Effector CD8-positive, alpha-beta T cell (primary cell): ENCODE measurements at places on chromosomes 6 and 20.

GRCh38 chr20:891058-891705 is 25.0 kb downstream of the ANGPT4 start:
- no peak for DNase-seq

- DNase-seq: no peak
These were observed 37.9 kb upstream of the FUCA2 start for GRCh38 chr6:143549221-143549948.

- no peak for DNase-seq
These were observed 221.3 kb upstream of the SUPT3H start for GRCh38 chr6:45599053-45599452.

DNA sequence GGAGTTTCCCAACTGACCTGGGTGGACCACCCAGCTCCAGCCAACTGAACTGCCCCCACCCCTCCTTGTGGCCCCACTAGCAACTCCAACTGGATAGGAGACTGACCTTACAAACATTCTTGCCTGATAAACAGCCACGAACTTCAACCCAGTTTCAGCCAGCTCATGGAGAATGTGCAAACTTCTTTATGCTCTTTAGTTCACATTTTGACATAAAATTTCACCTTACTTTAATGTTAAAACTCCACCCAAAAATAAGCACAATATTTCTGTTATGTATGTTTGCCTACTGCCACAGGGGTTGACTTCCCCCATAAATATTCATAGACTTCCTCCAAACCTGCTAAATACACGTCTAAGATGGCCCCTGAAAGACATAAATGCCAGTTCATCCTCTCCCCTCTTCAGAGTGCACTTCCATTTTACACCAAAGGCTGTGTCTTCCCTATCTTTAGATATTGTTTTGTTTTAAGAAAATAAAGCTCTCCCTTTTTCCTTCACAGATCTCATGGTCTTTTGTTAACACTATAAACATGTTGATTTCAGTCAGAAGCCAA is 643.7 kb downstream of the EPM2A start:
- DNase-seq: no peak

DNA sequence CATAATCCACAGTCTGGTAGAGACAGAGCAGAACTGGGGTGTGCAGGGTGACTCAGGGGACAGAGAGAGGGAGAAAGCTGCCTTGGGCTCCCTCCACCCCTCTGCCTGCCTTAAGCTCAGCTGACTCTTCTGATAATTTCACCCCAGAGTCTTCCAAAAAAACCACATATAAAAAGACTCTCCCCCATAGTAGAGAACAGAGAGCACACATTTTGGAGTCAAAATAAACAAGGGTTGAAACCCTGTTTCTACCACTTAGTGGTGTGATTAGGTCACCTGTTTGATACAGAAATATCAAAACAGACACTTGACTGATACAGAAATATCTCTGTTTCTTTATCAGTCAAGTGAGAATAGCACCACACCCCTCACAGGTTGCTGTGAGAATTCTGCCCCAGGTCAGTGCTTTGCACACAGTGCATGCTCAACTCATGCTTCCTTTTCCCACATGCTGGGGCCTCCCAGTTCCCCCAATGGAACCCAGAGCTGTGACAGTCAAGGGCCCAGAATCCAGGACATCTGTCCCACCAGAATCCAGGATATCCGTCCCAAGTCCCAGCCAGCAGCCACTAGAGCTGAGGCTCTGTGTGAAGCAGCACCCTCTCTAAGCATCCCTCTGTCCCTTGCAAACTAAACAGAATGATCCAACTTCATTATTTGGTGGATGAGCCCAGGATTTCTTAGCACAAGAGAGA is 1.2 kb downstream of the TREML2 start:
- no peak for DNase-seq

DNA sequence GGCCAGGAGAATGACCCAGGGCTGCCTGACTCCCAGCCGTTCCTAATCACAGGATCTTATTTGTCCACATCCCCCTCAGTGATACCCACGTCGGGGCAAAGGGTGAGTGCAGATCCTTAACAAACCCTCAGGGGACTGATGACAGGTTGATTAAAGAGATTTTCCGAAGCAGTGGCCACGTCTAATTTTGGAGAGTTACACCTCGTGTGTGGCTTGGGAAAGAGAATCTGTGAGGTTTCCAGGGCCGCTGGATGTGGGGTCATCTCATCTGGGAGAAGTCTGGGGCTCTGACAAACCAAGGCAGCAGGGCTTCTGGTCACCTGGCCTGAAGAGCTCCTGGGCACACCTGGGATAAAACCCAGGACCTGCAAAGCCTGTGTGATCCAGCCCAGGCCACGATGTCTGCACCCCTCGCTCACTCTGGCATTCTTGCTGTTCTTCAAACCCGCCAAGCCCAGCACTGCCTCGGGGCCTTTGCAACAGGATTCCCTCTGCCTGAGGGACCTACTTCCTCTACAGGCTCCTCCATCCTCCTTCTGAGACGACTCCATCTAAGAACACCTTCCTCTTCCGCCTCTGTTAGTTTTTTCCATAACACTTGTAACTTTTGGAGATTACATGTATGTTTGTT is 4.7 kb downstream of the JPH2 start:
- DNase-seq: no peak

DNA sequence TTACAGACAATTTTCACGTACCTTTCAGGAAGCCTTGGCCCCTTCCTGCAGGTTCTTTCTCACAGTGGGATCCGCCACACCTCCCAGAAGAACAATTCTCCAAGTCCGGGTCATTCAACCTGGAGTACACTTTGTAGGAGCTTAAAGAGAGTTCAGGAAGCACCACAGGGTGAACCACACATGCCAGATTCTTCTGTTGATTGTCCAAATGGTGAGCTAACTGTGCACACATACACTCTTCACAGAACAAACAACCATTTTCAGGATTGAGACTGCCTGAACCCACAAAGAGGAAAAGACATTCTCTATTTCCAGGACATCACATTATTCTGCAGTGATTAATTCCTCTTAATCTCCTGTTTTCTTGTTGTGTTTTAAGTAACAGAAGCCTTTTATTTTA is 51.0 kb downstream of the SCGN start:
- no peak for DNase-seq

DNA sequence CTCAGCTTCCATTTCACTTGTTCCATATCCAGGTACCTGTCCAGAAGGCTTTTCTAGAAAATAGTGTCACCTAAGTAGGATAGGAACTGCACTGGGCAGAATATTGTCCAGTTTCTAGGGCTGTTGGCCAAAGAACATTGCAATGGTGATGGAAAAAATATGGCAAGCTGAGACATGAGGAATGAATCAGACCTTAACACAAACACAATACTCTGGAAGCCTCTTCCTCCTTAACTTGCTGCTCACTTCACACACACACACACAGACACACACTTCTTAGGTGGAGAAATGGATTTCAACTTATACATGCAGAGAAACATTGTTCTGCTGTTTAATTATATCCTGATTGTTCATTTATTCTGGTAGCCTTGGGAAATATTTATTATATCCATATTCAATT is 203.0 kb upstream of the RGS17 start:
- DNase-seq: no peak

DNA sequence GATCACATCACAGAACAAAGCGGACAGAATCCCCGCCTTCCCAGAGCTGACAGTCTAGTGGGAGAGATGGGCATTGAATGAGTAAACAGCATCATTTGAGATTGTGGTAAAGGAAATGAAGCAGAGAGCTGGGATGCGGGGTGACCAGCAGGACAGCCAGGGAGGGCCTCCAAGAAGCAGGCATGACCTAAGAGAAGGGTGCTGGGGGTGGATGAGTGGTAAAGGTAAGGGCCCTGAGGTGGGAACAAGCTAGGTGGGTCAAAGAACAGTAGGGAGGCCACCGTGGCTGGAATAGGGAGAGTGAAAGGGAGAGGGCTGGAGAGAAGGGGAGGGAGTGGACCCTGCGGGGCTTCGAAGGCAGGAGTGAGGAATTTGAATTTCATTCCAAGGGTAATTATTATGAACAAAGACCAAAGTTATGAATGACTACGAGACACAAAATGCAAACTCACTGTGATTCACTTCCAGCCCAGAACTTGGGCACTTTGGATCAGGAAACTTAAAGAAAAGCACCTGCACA is 61.4 kb downstream of the CEBPB start:
- no peak for DNase-seq

GRCh38 chr20:24382331-24382730 is 87.1 kb upstream of the SYNDIG1 start:
- no peak for DNase-seq

- no peak for DNase-seq
These were observed 110.5 kb downstream of the ISM1 start for GRCh38 chr20:13331536-13331935.

DNA sequence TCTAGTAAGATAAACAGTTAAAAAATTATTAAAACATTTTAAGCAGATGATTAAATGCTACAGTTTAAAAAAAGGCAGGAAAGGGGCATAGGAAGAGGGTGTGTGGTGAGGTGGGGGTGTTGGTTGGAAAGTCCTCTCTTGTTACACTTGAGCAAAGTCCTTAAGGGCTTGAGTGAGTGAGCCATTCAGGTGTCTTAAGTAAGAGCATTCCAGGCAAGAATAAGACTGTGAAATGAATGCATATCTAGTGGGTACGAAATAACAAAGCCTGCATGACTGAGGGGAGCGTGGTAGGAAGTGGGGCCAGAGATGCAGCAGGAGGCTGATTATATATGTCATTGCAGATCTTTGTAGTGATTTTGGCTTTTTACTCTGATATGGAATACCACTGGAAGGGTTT is 5.1 kb downstream of the CDKAL1 start:
- no peak for DNase-seq

GRCh38 chr6:134358320-134358719 is 40.4 kb upstream of the SGK1 start:
- no peak for DNase-seq

DNA sequence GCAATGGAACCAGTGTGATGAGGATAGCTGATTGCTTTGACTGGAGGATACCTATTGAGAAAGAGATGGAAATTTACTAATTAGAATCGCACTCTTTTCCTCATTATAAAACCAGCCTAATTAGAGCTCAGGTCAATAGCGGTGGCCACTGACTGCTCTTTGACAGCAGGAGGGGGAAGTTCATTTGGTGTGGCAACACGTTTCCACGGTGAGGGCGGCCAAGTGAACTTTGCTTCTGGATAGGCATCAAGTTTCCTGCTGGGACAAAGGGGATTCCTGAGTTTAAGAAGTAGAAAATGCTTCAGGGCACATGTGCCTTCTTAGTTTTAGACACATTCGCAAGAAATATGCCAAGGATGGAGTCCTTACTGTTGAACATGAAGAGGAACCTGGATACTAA is 145.3 kb upstream of the NRN1 start:
- no peak for DNase-seq

DNA sequence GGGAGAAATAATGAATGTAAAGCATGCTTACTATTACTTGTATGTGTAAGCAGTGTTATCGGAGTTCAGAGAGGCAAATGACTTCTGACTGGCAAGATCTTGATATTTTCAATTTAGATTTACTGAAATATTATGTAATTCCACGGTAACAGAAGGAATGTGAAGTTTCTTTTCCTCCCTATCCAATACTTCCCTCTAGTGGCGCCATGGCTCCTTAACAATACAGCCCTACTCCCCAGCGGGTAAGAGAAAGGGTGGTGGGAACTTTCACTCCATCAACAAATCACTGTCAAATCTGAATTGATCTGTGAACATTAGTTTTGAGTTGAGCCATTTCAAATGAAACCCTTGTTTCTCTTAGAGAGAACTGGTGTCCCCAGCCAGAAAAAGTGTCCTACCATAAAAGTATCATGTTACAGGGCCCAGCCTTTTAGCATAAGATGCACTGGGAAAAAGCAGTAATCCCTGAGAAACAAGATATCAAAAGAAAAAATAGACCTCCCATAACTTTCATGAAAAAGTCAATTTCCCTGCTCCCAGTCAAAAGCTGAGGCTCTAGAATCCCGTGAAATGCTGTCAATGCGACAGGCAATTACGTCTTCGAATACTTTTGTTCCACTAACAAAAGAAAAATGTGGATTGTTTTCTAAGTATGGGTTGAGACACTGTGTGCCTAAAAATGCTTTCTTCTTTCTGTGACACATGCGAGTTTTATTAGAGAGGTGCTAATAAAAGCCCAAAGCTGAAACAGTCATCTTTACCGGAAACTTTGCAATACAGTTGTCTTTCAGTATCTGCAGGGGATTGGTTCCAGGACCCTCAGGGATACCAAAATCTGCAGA is 12.9 kb downstream of the COX7A2 start:
- DNase-seq: no peak

DNA sequence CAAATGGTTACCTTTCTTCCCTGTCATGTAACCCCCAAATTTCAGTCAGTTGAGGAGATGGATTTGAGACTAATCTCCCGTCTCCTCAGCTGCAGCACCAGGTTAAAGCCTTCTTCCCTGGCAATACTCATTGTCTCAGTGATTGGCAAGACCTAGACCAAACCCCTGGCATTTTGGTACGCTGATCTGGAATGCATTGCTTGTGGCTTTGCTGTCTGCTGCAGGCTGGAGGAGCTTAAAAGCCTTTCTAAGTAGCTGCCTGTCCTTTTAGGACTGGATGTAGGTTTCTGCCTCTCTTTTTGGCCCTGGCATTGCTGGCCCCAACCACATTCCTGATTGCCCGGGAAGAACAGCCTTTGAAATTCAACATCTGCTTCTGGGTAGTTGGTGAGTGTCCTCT is 729.6 kb upstream of the GJE1 start:
- DNase-seq: no peak

- no peak for DNase-seq
These were observed 132.6 kb downstream of the TRMT11 start for GRCh38 chr6:126118936-126119335.

GRCh38 chr6:7719364-7719850 is 6.5 kb upstream of the BMP6 start:
- no peak for DNase-seq

DNA sequence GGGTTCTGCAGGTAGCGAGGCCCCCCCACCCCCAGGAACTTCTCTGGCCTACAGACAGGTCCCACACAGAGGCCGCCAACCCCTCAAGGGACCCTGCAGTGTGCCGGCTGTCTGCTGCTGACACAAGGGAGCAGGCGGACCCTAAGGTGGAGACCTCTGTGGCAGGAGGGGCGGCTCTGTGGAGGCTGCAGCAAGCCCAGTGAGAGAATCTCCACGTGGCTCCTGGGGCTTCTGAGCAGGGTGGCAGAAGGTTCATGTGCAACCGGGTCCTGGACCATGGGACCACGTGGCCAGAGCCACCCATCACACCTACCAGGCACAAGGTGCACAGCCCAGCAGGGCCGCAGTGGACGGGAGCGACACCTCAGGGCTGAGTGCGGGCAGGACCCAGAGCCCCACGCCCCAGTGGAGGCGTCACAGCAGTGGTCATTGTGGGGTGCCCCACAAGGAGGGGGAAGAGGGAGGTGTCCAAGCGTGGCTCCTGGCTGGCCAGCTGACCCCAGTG is 4.3 kb downstream of the ARFRP1 start:
- no peak for DNase-seq

DNA sequence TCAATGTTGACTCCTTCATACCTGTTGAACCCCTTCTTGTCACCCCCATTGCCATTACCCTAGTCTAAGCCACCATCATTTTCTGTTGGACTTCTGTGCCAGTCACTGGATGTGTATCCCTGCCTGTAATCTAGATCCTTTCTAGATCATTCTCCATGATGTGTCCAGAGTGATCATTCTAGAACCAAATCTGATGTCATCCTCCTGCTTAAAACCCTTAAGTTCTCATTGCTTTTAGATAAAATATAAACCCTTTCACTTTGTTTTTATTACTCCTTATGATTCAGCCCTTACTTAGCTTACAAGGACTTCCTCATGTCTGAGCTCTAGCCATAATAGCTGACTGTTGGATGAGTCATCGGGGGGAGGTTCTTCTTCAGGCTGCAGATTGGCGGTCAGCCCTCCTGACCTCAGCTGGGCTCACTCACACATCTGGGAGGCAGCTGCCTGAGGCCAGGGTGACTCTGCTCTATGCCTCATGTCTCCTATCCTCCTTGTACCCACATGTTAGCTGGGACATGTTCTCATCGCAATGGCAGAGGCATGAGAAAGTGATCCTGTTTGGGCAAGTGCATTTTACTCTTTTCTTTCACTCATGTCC is 287.6 kb downstream of the ESR1 start:
- no peak for DNase-seq
